Activated CD4-positive, alpha-beta memory T cell treated with anti-CD3 and anti-CD28 coated beads for 36 hours (primary cell): ENCODE measurements at places on chromosomes 3 and 15. TPM values are rescaled to one million over a fixed set of nuclear protein-coding genes. Genes with fewer than 3 reads are reported as not detected.
A peak's percentile ranks its signal among the peaks of the same experiment; 100 is the strongest.

DNA sequence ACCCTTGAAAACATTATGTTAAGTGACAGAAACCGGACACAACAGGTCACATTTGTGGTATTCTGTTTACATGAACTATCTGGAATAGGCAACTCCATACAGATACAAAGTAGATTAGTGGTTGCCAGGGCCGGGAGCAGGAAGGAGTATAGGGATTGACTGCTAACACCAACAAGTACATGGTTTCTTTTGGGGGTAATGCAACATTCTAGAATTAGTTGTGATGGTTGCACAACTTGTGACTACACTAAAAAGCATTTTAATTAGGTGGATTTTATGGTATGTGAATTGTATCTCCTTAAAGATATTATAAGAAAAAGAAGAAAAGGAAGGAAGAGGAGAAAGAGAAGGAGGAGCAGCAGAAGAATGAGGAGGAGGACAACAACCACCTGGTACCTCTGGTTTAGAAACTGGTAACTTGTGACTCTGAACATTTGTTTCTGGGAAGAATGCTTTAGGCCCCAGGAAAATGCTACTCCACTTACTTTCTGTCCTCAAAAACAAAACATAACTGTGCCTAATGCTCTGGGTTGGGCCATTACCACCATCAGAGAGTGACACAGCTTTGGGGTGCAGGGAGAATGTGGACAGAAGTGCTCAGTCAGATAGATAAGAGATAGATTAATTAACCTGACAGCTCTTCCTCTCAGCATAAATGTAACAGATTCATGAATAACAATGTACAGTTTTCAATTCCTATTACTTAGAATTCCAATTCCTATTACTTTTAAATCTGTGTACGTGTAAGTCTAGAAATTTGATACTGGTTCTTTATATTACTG lies 20.3 kb downstream of the SETMAR start:
- no peak overlapping the region for H3K27ac ChIP-seq
- no peak for DNase-seq
- peaks cover 5% of the 10 kb centered on the region for H3K36me3 ChIP-seq

DNA sequence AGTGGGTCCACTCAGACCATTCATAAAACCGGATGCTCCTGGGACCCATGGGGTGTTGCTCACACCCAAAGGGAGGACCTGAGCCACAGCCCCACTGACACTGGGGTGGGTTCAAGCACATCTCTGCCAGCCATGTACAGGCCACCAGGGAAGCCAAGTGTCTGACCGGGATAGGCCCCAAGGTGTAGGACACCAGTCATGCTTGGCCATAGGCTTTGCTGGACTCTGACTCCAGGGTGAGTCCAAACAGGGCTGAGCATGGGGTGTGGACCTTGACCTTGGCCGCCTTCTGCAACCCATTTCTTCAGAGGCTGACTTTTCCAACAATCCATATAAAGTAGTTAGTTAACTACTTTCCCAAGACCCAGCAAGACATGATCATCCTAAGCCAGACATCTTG lies 31.4 kb upstream of the DUSP7 start:
- no peaks in the 10 kb centered on the region for H3K27me3 ChIP-seq
- no peak for DNase-seq
- H3K36me3 ChIP-seq, result no peaks in the 10 kb centered on the region
- no peak overlapping the region for H3K4me3 ChIP-seq
- peaks cover 19% of the 10 kb centered on the region for H3K4me1 ChIP-seq

- H3K4me1 ChIP-seq, result no peaks in the 10 kb centered on the region
- no peak overlapping the region for H3K27ac ChIP-seq
- no peak overlapping the region for H3K4me3 ChIP-seq
- no peaks in the 10 kb centered on the region for H3K36me3 ChIP-seq
- H3K27me3 ChIP-seq, result peaks cover 10% of the 10 kb centered on the region
Observed at GRCh38 chr3:184211297-184211696, 18.1 kb upstream of the VWA5B2 start.

DNA sequence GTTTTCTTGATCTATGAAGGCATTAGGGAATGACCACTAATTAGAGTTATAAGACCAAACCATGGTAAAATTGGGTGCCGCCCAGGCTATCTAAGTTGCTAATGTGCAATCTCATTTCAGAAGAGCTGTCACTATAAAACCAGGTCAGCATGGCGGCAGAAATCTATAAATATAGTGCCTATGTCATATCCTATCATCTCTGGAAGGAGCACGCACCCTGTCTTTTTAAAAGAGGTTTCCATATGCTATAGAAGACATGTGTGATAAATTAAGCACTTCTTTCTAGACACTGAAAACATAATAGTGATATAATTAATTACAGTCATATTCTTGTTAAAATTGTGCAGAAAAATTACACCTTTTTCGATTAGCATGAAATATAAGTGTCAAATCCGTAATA lies 152.0 kb upstream of the MDFIC2 start:
- no peaks in the 10 kb centered on the region for H3K36me3 ChIP-seq
- H3K4me3 ChIP-seq, result no peak overlapping the region
- H3K4me1 ChIP-seq, result no peaks in the 10 kb centered on the region

DNA sequence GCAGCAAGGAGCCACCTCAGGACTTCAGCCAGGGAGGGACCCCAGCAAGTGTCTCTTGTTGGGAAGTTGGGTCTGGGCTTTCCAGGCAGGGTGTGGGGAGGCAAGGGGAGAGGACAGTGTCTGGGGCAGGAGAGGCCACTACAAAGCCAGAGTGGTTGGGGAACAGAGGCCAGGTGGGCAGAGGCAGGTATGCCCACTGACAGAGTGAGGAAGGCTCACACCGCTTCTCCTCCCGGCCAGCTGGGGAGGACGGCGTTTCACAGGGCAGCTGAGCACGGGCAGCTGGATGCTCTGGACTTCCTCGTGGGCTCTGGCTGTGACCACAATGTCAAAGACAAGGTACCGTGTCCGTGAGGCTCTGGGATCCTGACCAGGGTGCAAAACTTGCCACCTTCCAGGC lies 15.0 kb downstream of the ANKDD1A start:
- H3K36me3 ChIP-seq, result no peaks in the 10 kb centered on the region
- no peak overlapping the region for H3K27ac ChIP-seq
- DNase-seq, result no peak
- no peaks in the 10 kb centered on the region for H3K4me1 ChIP-seq

The KIF15 gene
- total RNA-seq, result 41.0 TPM

DNA sequence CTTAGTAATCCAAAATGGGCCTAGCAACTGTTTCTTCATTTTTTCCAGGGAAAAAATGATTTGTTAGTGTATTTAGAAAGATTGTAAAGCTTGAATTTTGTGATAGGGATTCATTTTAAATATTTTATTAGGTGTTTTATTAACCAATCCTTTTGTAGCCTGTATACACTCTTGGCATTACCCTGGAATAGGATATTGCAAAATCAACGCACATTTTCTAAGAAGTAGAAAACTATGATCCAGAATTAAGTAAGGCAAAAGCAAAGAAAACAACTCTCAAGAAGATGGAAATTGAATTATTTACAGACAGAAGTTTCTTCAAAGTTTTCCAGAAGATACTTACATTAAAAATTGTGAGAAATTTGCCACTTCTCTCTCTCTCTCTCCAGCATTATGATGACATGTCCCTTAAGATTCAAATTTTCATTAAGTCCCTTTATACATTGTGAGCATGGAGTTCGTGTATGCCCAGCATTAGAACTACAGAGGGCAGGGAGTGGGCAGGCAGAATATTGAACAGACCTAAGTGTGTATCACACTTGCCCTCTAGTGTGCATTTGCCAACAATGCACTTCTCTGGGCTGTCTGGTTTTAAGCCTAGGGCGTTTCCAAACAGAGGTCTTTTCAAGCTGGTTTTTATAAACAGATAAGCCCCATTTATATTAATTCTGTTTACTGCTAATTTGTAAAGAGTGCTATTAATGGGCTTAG lies 28.5 kb upstream of the CMSS1 start:
- H3K36me3 ChIP-seq, result no peaks in the 10 kb centered on the region
- no peak overlapping the region for H3K4me3 ChIP-seq
- H3K4me1 ChIP-seq, result no peaks in the 10 kb centered on the region

- no peak for DNase-seq
- no peak overlapping the region for H3K4me3 ChIP-seq
- no peaks in the 10 kb centered on the region for H3K4me1 ChIP-seq
- no peaks in the 10 kb centered on the region for H3K27me3 ChIP-seq
- no peak overlapping the region for H3K27ac ChIP-seq
Observed at GRCh38 chr3:96734273-96735009, 80.0 kb upstream of the EPHA6 start.

- peaks cover 21% of the 10 kb centered on the region for H3K27me3 ChIP-seq
- no peak overlapping the region for H3K4me3 ChIP-seq
- no peak overlapping the region for H3K27ac ChIP-seq
- no peak for DNase-seq
- peaks cover 7% of the 10 kb centered on the region for H3K4me1 ChIP-seq
- no peaks in the 10 kb centered on the region for H3K36me3 ChIP-seq
Observed at GRCh38 chr3:141055536-141056445, 4.6 kb downstream of the SPSB4 start.

GRCh38 chr15:91891788-91892345 lies 38.4 kb downstream of the SLCO3A1 start:
- H3K4me1 ChIP-seq, result peaks cover 51% of the 10 kb centered on the region
- no peaks in the 10 kb centered on the region for H3K27me3 ChIP-seq
- DNase-seq, result no peak
- peaks cover 17% of the 10 kb centered on the region for H3K36me3 ChIP-seq

The LRRC34 gene
- 2.9 TPM for total RNA-seq

- H3K27me3 ChIP-seq, result peaks cover 4% of the 10 kb centered on the region
- H3K4me3 ChIP-seq, result no peak overlapping the region
- no peak overlapping the region for H3K27ac ChIP-seq
- H3K36me3 ChIP-seq, result no peaks in the 10 kb centered on the region
Observed at GRCh38 chr15:49817100-49817499, 196.3 kb downstream of the DTWD1 start.

The ZCWPW2 gene
- total RNA-seq, result 0.39 TPM

DNA sequence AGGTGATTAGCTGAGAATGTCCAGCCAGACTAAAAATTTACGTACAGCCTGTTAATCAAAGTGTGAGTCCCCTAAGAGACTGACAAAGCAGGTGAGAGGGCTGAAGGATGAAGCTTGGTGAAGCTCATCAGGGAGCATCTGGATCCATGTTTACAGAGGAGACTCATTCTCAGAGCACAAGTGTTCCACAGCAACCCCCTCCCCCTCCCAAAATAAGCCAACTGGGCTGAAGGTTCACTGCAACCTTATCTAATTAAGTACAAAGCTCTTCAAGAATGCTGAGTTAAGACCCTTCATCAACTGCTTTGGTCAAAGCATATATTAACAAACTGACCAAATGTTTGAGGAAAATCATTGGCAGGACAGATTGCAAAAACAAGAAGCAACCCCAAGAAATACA lies 262.6 kb upstream of the ZNF385D start:
- H3K36me3 ChIP-seq, result no peaks in the 10 kb centered on the region
- H3K4me1 ChIP-seq, result no peaks in the 10 kb centered on the region
- H3K4me3 ChIP-seq, result no peak overlapping the region
- DNase-seq, result no peak
- H3K27me3 ChIP-seq, result no peaks in the 10 kb centered on the region
- no peak overlapping the region for H3K27ac ChIP-seq

DNA sequence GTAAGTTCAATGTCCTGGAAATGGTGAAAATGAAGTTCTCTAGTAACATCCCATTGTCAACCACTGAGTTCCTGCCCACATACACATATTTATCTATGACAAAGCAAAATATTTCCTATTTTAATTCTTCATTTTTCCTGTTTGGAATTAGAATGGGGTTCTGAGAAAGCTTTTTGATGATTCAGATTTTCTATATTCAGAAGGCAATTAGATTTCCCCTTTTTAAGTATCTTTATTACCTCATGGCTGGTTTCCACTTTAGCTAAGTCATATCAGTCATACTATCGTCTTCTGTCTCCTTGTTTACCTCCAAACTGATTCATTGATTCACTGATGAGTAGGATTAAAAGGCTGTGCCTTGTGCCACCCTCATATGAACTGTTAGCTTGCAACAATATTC lies 17.9 kb downstream of the ETFA start:
- H3K27me3 ChIP-seq, result no peaks in the 10 kb centered on the region
- DNase-seq, result no peak
- peaks cover 15% of the 10 kb centered on the region for H3K36me3 ChIP-seq
- H3K27ac ChIP-seq, result peak overlapping the region; percentile 64
- H3K4me3 ChIP-seq, result no peak overlapping the region

DNA sequence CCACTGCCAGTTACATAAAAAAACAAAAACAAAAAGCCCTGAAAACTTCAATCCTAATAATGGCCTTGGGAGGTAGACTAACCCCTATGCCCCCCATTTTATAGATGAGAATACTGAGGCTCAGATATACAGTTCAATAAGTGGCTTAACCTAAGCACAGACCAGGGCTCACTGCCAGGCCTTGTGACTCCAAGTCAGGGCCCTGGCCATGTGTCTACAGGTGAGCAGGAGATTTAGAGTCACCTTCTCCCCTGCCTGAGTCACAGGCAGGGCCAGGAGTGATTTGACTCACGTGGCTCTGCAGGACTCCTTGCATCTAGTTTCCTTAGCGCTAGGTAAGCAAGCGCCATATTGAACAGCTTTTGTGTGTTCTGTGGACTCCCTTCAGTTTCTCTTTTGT lies 98.6 kb upstream of the ETV5 start:
- DNase-seq, result peak; percentile 17
- H3K27me3 ChIP-seq, result peaks cover 4% of the 10 kb centered on the region
- no peak overlapping the region for H3K27ac ChIP-seq
- H3K4me1 ChIP-seq, result no peaks in the 10 kb centered on the region
- H3K4me3 ChIP-seq, result no peak overlapping the region
- no peaks in the 10 kb centered on the region for H3K36me3 ChIP-seq

DNA sequence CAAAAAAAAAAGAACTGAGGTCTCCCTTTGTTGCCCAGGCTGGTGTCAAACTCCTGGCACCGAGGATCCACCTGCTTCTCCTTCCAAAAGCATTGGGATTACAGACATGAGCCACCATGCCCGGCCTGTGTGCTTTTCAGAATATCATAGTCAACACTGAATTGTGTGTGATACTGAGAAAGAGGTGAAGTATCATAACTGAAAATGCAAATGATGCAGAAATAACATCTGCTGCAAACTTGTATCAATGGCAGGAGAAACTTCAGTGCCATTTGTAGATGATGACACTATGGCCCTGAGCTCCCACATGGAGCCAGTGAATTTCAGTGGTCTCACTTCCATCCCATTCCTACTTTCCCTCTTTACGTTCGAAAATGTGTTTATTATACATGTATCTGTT lies 21.9 kb downstream of the IL12A start:
- H3K4me3 ChIP-seq, result no peak overlapping the region
- H3K27ac ChIP-seq, result no peak overlapping the region
- no peak for DNase-seq
- H3K27me3 ChIP-seq, result no peaks in the 10 kb centered on the region
- peaks cover 5% of the 10 kb centered on the region for H3K4me1 ChIP-seq
